ENCODE measurements at places on chromosomes 1 and 21.

- peak; percentile 10 for DNase-seq
Observed at GRCh38 chr1:174191349-174191862, 32.1 kb downstream of the RABGAP1L start.

DNA sequence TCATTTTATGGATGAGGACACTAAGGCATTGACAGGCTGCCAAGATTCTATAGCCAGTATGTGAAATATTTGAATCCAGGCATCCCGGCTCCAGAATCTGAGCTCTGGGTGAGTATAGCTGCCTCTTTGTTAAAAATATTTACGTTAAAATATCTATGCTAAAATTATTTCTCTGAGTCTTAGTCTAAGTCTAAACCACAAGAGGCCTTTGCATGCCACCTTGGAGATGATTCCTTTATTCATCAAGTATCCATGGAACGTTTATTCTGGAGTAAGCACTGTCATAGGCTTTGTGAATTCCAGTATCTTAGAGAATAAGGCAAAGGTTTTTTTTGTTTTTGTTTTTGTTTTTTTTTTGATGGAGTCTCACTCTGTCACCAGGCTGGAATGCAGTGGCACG is 116.4 kb downstream of the GREM2 start:
- DNase-seq: no peak

DNA sequence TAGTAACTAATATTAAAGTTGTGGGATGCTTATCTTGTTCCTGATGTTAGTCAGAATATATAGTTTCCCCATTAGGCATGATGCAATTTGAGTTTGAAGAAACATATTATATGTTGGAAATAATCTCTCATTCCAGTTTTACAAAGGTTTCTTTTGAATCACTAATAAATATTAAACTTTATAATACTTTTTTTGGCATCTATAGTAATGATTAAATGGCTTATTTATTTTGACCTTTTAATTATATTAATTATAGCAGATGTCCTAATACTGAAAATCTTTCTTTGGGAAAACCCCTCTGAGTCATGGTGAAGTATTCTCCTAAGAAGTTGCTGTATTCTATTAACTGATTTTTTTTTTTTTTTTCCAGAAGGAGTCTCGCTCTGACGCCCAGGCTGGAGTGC is 28.5 kb upstream of the PTGS2 start:
- DNase-seq: no peak

DNA sequence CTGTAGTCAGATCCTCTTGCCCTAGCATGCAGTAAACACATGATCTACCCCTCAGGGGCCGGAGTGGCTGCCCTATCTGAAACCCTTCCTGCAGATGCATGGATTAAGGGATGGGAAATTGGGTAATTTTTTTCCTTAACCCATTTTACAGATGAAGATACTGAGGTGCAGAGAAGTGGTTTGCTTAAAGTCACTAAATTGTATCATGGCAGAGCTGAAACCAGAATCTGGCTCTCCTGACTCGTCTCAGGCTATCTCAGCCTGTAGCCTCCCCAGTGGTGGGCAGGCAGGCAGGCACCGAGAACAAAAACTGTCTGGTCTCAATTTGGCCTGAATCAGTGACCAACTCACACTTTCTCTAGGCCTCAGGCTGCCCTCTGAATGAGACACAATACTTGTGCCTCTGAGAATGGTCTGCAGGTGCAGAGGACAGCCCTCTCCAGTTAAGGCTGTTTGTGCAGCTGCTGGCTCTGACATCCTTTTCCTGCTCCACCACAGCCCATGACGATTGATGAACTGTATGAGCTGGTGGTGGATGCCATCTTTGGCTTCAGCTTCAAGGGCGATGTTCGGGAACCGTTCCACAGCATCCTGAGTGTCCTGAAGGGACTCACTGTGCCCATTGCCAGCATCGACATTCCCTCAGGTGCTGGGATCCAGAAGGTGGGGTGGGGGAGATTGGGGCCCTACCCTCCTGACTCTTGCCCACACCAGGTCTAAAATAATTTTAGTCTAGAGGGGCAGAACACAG is 1.5 kb downstream of the NAXE start:
- no peak for DNase-seq

- peak; percentile 70 for DNase-seq
Observed at GRCh38 chr1:82226186-82226505, 425.4 kb downstream of the ADGRL2 start.

DNA sequence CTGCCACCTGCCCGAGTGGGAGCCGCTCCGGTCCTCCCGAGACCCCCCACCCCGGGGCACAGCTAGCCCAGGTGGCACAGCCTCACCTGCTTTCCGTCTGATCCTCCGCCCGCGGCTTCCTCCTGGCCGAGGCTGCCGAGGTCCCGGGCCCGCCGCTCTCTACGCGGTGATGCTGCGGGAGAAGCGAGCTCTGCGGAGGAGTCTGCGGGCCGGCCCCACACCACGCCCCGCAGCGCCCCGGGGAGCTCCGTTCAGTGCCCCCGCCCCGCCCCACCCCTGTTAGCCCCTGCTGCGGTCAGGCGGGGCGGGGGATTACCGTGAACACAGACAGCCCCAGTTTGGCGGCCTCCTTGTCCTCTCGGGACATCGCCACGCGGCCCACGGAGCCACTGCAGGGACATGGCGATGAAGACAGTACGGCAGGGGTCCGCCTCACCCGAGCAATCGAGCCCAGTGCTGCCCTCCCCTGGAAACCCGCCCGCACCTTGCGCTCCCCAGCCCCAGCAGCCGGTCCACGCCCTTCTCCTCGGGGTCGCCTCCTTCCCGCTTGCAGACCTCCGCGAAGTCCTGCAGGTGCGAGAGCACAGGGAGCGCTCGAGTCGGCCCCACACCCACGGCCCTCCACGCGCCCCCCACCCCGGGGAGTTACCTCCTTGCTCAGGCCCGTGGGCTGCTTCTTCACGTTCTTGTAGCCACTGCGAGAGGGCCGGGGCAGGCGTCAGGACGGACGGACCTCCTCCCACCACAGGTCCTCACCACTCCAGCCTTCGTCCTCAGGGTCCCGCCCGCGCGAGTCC is 933 bp downstream of the C1orf35 start:
- no peak for DNase-seq

GRCh38 chr1:171468120-171468750 is 17.1 kb upstream of the PRRC2C start:
- peak; percentile 78 for DNase-seq

- DNase-seq: no peak
Observed at GRCh38 chr1:157097692-157098091, 1.9 kb downstream of the ETV3L start.

DNA sequence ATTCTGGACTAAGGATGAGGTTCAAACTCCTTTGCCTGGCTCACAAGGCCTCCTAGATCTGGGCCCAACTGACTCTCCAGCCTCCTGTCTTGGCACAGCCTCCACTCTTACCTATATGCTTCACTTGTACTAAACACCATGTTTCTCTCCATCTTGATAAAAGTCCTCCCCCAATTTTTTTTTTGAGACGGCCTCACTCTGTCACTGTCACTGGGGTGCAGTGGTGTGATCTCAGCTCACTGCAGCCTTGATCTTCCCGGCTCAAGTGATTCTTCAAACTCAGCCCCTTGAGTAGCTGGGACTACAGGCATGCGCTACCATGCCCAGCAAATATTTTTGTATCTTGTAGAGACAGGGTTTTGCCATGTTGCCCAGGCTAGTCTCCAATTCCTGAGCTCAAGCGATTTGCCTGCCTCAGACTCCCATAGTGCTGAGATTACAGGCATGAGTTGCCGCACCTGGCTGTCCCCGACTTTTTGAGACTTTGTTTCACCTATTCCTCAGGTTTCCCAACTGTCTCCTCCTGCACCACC is 39.7 kb downstream of the CD34 start:
- DNase-seq: no peak

GRCh38 chr1:113517346-113517745 is 127.0 kb downstream of the MAGI3 start:
- DNase-seq: no peak

GRCh38 chr21:28776251-28776650 is 216.4 kb downstream of the LTN1 start:
- no peak for DNase-seq

DNA sequence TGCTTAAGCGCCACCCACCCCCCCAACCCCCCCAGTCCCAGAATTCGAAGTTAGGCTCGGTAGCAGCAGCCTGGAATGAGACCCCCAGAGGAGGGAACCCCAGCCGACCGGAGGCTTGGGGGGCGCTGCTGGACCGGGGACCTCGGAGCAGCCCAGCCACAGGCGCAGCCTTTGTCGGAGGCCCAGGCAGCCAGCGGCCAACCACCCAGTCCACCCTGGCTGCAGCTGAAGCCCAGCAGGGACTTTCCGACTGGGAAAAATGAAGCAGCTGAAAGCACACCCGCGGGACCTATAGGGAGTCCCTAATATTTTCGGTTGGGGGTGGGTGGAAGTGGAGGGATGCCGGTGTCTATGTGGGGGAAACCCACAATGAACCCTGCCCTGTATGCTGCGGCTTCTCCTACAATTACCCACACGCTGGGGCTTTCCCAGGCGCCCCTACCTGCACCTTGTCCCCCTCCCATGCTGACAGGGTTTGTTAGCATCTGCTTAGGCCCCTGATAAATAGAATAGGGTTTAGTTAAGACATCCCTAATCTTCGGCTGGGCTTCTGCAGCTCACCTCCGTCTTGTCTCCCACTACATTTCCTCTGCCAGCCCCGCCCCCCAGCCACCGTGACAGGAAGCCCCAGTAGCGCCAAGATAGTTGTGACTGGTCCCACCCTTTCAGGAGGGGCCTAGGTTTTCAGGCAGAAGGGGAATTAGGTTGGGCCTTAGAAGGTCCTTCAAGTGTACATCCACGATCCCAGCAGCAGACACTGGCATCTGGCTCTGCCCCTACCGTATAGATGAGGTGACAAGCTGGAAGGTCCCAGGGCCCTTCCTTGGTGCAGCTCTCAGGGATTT is 838 bp downstream of the CCDC28B start:
- DNase-seq: no peak
